Esophagus squamous epithelium (tissue), 5 donors: ENCODE measurements at places on chromosomes 11 and 22.

DNA sequence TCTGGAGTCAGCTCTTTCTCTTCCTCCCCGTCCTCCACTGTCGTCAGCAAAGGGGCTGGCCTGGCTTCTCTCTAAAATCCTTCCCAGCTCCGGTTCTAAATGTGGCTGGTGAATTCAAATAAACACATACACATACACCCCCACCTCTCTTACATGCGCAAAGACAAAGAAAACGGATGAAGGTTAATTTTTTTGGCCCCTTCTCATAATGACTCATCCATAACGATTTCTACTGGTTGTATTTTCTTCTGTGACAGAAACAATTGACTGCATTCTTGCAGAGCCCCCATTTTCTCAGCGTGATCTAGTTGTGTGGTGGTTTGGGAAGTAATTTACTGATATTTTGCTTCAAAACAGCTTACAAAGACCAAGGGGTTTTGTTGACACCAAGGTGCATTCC is 130.0 kb upstream of the NTM start:
- DNase-seq = no peak

DNA sequence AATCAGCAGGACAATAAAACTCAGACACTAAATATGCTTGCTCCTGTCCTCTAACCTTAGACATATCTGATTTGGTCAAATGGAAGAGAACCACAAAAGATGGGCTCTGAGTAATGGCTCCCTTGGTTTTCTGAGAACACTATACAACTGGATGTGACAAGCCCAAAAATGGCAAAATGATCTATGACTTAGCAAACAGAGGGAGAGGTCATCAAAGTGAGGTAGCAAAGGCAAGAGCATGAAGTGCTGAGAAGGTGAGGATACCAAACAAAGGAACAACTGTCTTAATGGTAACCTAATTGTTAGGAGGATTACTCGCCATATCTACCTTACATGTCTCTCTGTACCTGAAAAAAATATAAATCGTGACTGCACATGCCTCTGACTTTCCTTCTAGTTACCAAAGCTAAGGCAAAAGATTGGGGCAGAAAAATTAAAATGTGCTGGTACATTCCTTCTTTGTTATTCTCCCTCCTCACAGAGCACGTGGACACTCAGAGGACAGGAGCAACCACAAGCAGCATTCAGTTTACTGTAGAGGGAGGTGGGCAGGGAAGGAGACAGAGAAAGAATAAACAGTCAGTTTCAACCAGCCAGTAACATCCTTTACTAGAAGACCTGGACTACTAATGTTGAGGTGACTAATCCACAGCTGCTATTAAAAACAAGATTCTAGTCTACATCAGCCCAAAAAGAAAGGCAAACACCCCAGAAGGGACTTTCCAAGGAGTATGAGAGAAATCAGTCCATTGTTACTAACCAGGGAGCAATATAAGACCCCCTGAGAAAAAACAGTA is 88.8 kb downstream of the AMBRA1 start:
- DNase-seq = no peak

DNA sequence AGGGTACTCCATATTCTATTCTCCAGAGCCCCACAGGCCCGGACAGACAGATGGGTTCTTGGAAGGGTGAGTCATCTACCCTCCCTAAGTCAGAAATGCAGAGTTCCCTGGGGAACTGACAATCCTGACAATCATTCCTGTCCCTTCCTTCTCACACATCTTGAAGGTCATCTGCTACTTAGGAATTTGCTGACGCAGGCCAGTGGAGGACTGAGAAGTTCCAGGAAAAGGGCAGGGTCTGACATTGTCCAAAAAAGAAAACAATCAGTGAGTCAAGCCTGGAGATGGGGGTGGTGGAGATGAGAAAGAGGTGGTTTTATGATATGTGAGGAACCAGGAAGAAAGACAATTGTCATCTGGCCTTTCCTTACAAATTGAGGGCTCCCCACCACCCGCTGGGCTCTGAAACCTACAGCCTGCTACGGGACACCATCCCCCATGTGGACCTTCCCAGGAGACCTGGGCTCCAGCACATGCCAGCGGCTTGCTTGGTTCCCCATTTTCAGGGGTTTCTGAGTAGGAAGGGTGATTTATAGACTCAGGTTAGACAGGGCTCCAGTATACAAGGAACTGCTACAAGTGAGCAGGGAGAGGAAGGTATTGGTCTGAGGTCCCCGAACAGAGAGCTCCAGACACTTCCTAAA is 12.9 kb downstream of the CD59 start:
- DNase-seq = no peak

DNA sequence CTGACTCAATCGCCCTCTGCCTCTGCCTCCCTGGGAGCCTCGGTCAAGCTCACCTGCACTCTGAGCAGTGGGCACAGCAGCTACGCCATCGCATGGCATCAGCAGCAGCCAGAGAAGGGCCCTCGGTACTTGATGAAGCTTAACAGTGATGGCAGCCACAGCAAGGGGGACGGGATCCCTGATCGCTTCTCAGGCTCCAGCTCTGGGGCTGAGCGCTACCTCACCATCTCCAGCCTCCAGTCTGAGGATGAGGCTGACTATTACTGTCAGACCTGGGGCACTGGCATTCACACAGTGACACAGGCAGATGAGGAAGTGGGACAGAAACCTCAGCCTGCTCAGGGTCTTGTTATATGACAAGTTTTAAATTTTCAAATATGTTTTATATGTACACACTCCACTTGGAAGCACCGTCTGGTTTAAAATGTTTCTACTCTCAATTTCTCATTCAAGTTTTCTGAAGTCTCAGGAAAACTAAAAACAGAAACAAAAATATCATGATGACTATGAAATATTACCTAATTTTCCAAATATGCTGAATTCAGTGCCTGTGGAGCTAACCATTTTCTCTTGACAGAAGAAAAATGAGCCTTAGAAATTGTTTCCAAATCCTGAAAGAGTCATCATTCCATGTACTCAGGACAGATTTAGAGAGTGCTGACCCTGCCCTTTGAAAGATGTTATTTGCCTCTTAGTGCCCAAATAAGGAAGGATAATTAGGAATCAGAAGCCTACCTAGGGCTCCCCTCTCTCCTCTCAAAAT is 48.8 kb upstream of the TOP3B start:
- no peak for DNase-seq

DNA sequence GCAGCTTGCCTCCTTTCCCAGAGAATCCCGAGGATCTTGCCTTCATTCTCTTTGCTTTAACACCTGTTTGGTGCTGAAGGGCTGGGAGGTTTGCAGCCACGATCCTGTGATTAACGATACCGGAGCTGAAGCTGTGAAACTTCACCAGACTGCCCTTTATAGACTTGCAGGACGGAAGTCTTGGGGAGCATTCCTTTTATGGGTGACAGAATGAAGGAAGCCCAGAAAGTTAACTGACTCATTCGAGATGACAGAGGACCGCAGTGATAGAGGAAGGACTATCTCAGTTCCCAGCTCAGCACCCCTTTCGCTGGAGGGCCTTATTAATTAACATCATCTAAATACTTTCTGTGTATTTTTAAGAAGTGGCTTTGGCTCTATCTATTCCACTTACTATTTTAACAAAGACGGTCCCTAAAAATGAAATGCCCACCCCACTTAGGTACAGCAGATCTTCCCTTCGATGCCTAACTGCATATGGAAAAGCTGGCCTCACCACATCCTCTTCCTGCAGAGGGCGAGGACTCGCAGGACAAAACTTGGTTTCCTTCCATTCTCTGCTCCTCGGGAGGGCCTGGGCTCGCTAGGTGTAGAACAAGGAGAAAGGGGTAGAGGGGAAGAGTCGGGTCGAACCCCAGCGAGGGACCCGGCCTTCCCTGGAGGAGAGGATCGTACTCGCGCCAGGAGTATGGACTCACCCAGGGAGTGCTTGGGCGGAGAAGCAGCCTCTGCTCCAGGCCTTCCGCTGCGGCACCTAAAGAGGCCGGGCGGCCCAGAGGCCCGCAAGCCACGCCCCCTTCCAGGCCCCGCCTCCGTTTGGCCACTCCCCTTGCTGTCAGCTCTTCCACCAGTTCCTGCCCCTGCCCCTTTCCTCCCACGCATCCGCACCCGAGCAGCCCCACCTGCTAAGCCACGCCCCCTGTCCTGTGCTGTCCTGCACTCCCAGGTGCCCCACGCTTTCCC is 30.7 kb upstream of the USP47 start:
- no peak for DNase-seq

DNA sequence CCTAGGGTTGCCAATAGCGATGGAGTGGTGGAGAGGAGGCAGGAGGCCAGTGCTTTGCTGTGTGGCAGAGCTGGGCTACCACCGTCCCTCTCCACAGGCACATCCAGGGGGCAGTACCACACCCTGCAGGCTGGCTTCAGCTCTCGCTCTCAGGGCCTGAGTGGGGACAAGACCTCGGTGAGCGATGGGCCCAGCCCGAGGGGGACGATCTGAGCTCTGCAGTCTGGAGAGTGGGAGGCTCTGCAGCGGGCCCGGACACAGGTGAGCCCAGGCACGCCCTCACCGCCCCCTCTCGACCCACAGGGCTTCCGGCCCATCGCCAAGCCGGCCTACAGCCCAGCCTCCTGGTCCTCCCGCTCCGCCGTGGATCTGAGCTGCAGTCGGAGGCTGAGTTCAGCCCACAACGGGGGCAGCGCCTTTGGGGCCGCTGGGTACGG is 2.5 kb downstream of the PKP3 start:
- DNase-seq = no peak

DNA sequence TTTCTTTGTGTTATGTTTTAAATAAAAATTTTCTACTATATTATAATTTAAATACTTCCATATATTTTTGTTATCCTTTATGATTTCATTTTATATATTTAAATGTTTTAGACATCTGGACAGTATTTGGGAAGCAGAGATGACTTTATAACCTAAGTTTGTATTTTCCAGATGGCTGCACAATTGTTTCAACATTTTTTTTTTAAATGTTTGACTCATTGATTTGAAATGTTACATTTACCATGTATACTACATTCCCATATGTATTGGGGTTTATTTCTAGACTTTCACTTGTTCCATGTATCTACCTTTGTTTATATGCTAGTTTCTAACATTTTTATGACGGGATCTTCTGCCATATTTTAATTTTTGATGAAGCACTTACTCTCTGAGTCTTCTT is 766.5 kb downstream of the METTL15 start:
- no peak for DNase-seq
